ENCODE measurements at places on chromosomes 5 and 9.

DNA sequence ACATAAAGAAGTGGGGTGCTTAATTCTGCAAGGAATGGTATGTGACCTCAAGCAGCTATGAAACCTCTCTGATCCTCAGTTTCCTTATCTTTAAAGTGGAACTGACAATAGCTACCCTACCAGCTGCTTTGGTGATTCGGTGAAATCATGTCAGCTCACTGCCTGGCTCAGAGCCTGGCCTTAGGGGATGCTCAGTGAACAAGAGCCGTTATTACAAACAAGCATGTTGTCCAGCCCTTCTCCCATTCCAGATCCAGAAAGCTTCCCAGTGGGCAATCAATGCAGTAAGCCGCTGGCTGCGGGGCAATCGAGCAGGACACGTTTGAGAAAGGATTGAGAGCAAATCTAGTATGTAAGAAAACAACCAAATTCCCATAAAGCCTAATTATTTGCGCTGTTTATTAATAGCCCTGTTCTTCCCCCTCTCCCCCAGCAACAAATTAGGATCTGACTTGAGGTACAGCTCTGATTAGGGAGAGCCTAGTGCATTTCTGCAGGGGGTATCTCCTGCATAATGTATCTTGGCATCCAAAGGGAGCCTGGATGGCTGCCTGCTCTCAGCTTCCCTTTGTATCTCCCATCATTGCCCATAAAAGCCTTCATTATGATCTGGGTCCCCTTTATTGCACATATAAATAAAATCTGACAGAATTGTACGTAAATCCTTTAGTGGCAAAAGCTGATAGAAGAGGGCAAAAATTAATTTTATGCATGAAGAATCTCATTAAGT lies 371.4 kb downstream of the TMEM232 start:
- DNase-seq, result no peak

DNA sequence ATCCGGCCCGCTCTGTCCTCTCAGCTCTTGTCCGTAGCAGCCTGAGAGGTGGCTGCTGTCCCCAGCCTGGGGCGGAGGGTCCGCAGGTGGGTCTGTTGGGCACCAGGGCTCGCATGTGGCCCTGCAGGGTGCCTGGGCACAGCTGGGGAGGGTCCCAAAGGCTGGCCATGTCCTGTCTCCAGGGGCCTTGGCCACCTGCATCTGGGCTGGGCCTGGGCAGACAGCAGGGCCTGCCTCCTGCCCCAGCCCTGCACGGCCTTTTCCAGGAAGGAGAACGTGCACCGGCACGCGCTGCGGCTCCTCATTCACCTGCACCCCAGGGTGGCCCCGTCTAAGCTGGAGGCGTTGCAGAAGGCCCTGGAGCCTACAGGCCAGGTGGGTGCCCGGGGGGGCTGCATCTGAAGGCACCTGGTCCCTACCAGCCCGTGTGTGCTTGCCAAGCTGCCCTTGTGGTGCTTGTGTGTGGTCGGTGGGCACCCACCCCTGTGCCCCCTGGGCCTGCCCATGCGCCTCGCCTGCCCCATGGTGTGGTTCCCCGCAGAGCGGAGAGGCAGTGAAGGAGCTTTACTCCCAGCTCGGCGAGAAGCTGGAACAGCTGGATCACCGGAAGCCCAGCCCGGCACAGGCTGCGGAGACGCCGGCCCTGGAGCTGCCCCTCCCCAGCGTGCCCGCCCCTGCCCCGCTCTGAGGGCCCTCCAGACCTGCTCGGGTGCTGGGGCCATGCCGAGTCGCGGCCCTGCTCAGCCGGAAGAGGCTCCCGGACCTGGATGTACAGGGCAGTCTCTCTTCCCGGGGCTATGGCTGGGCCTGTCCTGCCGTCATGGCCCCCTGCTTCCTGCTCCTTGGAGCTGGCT lies 5.1 kb upstream of the TOR4A start:
- no peak for DNase-seq

DNA sequence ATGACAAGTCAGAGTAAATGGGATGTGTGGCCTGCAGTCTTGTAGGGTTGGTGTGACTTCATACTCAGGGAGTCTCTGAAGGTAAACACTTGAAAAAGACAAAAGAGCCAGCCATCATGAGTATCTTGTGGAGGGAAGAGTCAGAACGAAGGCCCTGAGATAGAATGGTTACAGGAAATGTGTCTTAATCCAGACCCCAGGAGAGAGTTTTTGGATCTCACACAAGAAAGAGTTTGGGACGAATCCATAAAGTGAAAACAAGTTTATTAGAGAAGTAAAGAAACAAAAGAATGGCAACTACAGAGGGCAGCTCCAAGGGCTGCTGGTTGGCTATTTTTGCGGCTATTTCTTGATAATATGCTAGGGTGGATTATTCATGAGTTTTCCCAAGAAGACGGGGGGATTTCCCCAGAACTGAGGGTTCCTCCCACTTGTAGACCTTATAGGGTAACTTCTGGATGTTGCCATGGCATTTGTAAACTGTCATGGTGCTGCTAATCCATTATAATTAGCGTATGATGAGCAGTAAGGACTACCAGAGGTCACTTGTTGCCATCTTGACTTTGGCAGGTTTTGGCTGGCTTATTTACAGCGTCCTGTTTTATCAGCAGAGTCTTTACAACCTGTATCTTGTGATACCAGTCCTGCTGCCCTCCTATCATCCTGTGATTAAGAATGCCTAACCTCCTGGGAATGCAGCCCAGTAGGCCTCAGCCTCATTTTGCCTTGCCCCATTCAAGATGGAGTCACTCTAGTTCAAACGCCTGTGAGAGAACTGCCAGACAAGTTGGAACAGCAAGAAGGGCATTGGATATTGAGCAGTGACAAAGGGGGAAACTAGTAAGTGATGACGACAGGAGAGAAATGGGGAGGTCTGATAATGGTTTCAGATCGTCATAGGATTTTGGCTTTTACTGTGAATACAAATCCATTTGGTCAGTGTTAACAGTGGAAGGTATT lies 34.0 kb downstream of the MTRR start:
- DNase-seq, result no peak

GRCh38 chr5:14825977-14826376 lies 45.6 kb downstream of the ANKH start:
- no peak for DNase-seq

GRCh38 chr9:90062982-90063381 lies 458.2 kb downstream of the GADD45G start:
- DNase-seq, result no peak

- DNase-seq, result no peak
These were observed 6.6 kb upstream of the RMND5B start for GRCh38 chr5:178123966-178124925.

- DNase-seq, result no peak
These were observed 1755.8 kb upstream of the WWC1 start for GRCh38 chr5:166535641-166536040.

GRCh38 chr9:134551176-134551575 lies 90.4 kb upstream of the COL5A1 start:
- no peak for DNase-seq

DNA sequence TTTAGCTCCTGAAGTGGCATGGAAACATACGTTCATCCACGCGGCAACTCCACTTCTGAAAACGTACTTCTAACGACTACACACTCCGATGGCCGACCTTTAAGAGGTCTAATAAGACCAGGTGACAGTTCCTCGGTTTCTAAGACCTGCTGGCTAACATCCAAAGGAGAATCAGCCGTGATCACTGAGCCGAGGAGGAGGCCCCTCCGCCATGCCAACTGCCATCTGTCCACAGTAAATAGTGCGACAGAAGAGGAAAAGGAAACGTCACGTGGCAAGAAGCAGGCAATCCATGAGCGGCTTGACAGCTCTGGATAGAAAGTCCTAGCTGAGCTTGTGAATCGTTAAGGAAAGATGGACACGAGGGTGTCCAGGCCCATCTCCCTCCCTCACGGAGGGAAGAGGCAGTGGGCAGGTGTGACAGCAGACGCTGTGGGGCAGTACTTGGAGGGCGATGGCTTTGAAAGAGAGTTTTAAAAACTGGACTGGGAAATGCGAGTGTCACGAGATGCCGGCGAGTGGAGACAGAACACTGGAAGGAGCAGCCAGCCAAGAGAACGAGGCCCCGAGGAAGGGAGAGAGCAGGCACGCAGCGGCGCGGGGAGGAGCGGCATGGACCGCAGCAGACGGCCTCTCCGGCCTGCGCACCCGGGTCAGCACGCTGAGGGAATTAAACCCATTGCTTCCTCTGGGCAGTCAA lies 66.7 kb upstream of the TBC1D9B start:
- no peak for DNase-seq

- no peak for DNase-seq
These were observed 5.3 kb upstream of the OTP start for GRCh38 chr5:77643654-77644370.

DNA sequence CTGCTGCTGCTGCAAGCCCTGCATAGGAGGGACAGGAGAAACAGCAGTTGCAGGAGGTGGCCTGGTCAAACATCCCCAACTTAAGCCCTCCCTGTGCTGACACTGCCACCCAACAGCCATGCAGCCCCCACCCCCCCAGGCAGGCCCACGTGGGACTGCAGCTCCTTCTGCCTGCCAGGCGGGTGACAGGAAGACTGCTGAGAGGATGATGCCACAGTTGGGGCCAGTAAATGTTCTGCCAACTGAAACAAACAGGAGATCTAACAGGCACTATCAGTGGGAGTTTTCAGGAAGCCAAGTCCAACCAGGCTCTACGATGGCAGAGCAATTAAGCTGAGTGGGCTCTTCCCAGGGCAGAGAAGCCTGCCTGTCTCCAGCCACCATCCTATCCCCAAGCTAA lies 31.1 kb downstream of the DIRAS2 start:
- no peak for DNase-seq

DNA sequence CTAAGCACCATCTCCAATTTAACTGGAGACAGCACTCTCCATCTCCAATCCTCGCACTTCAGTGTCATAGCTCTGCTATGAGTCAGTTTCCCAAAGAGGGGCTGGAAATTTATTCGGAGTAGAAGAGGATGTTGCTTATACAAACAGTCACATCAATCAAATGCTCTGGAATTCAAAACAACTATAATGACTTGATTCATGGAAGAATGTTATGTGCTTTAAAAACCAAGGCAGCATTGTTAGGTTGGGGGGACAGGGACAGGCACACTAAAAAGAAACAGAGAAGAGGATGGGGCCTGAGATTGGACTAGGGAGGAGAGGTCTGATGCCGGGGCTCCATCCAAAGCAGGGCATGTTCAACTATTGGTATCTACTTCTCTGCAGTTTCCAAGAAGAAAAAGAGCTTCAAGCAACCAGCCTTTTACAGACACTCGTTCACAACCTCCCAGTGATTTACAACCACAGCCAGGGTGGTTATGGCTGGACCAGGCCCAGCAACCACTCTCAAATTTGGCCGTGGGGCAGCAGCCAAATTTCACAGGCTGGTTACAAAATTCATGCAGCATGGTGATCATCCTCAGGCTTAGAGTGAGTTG lies 117.5 kb upstream of the ZNF366 start:
- DNase-seq, result no peak

DNA sequence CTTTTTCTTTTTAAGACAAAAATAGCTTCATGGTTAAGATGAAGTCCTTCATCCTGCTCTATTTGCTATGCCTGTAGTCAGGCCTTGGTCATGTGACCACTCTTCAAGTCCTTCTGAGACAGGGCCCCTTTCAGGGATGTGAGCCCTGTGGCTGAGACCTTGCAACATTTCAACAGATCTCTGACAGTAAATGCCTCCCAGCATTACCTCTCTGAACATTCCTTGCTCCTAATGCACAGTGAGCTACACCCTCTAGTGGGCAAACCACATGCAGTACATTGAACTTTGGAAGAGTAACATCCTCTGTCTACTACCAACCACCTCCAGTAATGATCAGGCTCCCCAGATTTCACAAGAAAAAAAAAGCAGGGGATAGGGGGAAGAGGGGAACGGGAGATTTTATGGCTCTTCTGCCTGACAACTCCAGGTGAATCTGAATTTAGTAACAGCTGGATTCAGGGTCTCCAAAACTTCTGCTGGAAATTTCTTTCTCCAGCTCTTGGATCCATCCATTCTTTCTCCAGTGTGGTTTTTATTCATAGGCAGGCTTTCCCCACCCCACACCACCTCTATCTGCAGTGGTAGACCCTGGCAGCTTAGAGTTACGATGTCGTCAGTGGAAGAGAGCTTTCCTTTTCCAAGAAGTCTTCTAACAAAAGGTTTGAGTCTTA lies 8.9 kb upstream of the FBXO38 start:
- DNase-seq, result no peak

DNA sequence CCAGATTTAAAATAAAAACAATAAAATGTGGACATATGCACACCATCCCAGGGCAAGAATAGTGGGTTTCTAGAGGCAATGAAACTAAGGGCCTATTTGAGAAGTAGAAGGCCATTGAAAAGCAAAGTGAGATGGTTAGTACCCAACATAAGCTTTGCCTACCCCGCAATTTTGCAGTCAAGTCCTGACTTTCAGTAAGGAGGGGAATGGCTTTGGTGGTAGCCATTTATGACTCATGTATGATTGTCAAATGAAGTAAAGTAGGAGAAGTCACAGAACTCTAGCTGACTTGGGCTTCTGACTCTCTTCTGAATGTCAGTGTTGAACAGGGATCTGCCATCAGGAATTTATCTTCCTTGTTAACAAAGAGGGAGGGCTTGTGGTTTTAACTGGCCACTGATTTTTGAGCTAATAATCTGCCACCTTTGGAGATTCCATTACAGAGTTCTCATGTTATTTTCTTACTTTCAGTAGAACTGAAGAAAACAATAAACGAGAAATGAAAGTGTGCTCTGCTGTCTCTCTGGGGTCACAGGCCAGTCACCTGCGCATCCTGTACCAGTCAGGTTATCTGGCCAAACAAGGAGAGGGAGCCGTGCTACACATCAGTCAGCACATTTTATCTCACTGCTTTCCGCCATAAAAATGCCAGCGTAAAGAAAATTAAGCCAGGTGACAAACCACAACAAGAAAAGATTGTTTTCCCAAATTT lies 14.3 kb upstream of the SNCAIP start:
- no peak for DNase-seq

DNA sequence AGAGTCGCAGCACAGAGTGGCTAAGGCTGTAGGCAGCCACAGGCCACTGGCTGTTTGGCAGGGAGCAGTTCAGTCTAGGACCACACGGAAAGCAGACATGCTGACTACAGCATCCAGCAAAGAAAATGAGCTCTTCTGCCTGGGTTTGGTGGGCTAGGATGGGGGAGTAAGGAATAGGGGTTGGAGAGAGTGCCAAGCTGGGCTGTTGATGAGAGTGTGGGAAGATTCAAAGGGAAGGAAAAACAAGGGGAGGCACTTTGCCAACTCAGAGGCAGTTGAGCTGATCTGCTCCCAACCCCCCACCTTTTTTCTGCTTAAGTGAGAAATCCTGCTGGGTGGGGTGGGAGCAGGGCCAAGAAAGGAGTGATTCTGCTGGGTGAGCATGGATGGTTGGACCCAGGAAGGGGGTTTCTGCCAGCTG lies 35.9 kb downstream of the SVEP1 start:
- DNase-seq, result no peak

DNA sequence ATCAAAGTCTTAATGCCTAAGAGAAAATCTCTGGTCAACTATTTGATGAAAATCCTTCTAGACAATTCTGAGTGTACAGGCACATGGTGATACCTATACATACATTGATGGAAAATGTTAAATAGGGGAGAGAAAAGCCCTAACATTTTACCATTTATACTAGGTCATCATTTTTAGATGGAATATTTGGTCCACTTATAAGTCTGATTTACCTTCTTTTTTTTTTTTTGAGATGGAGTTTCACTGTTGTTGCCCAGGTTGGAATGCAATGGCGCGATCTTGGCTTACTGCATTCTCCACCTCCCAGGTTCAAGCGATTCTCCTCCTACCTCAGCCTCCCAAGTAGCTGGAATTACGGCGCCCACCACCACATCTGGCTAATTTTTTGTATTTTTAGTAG lies 81.7 kb downstream of the FCHO2 start:
- DNase-seq, result no peak

GRCh38 chr5:180557217-180557809 lies 34.0 kb downstream of the SCGB3A1 start:
- DNase-seq, result no peak

- DNase-seq, result no peak
These were observed 25.4 kb downstream of the GPR21 start for GRCh38 chr9:123058834-123059233.

All from activated naive CD8-positive, alpha-beta T cell treated with anti-CD3 and anti-CD28 coated beads, Interleukin-2, amount 50 U/mL, for 16 hours (primary cell).